Effector CD8-positive, alpha-beta T cell (primary cell): ENCODE measurements at places on chromosomes 5 and 9.

- DNase-seq = no peak
Observed at GRCh38 chr5:109451146-109451545, 41.4 kb upstream of the PJA2 start.

DNA sequence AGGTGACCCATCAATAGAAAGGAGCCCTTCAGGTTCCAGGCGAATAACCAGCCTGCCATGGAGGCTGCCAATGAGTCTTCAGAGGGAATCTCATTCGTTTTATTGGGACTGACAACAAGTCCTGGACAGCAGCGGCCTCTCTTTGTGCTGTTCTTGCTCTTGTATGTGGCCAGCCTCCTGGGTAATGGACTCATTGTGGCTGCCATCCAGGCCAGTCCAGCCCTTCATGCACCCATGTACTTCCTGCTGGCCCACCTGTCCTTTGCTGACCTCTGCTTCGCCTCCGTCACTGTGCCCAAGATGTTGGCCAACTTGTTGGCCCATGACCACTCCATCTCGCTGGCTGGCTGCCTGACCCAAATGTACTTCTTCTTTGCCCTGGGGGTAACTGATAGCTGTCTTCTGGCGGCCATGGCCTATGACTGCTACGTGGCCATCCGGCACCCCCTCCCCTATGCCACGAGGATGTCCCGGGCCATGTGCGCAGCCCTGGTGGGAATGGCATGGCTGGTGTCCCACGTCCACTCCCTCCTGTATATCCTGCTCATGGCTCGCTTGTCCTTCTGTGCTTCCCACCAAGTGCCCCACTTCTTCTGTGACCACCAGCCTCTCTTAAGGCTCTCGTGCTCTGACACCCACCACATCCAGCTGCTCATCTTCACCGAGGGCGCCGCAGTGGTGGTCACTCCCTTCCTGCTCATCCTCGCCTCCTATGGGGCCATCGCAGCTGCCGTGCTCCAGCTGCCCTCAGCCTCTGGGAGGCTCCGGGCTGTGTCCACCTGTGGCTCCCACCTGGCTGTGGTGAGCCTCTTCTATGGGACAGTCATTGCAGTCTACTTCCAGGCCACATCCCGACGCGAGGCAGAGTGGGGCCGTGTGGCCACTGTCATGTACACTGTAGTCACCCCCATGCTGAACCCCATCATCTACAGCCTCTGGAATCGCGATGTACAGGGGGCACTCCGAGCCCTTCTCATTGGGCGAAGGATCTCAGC lies at the start of gene OR1K1:
Gene OR1K1, plus strand, starts transcription at position 58 of the 995 bp plus-strand sequence. Its CDS starts 0 bp downstream, at position 58.
- DNase-seq = no peak

GRCh38 chr9:14281136-14281795 lies 32.7 kb downstream of the NFIB start:
- no peak for DNase-seq

GRCh38 chr5:64166201-64166959 lies 737 bp downstream of the RNF180 start:
- no peak for DNase-seq
